ENCODE measurements at places on chromosomes 2 and 18.

DNA sequence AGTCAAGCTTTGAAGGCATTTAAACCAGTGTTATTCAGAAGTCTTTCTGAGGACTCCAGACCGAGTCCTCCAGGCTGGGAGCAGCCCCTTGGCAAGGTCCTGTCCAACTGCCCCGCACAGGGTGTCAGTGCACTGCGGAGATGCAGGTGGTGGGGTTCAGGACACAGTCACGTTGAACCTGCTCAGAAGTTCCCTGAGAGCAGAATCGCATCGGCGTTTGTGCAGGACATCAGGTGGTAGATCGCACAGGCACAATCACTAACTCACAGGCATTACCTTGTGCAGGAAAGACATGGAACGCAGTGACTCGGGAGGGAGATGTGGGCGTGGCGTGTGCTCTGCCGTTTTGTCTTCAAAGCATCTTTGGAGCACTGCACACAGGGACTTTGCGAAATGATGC is 10.4 kb downstream of the COPS9 start:
- ATAC-seq = no peak

- ATAC-seq = no peak
Measured at GRCh38 chr2:169393068-169393590, 30.8 kb upstream of the LRP2 start.

DNA sequence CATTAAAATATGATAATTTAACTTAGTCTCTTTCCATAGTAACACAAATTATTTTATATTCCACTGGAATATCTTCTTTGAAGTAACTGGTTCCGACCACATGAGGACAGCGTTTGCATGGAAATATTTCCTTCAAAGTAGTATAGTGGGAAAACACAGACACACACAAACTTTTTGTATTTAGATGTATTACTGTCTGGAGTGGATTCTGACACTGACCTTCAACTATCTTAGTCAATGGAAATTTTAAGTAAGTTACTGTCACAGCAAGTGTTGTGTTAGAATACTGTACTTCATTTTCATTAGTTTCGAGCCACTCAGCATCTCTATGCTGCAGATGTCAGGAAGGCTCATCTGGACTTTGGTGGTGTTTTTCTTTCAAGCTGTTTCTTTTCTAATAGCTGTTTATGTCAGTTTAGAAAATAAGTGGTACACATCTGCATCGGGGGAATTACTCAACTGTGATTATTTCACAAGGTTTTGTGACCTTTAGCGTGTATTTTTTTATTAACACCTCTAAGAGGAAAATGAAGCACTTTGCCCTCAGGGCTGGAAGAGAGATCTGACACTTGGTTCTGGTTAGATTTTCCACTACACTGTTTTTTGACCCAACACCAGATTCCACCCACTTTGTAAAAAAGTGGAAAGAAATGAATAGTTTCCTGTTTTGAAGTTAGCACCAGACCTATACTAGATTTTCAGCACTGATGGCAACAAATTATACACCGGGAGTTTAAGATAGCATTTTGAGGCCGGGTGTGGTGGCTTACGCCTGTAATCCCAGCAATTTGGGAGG is 18.9 kb upstream of the THOC1 start:
- ATAC-seq = no peak

GRCh38 chr18:33282709-33283333 is 157.7 kb downstream of the CCDC178 start:
- ATAC-seq = no peak
